Right ventricle myocardium superior (tissue), 1 donor: ENCODE measurements at places on chromosomes 3 and 15. TPM values are rescaled to one million over a fixed set of nuclear protein-coding genes. Genes with fewer than 3 reads are reported as not detected.

DNA sequence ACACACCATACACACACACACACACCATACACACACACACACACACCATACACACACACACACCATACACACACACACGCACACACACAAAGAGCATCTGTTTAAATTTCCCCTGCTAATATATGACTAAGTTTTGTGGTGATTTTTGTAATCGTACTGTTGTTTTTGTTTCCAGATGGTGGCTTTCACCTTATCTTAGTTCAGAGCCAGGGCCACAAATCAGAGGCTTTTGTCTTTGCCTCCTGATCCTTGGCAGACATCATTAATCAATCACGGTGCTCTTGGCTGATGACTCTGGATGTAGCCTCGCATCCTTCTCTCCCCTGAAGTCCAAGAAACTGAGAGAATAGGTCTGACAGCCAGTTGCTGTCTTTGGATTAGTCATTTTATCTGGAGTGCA is 52.1 kb downstream of the EDEM1 start:
- DNase-seq: no peak

GOLGA8K gene
- 0.70 TPM for total RNA-seq

CHRNA7 gene
- 1.3 TPM for total RNA-seq

GRCh38 chr3:152937234-152937633 is 102.3 kb downstream of the P2RY1 start:
- no peak for DNase-seq

DNA sequence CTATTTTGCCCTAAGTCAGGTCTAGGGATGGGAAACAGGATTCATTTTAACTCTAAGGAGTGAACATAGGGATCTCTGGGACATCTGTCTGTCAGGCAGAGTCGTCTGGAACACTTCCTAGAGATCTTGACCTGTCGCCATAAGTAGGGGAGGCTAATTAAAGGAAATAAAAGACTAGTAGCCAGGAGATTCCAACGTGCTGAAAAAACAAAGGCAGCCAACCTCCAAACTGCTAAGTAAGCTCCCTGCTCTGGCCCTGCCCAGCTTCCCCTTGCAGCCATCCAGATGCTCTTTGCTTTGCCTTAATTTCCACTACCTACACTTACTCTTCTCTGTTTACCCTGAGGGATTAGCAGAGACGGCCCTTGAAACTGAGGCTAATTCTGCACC is 18.4 kb upstream of the TSEN2 start:
- no peak for DNase-seq

- no peak for DNase-seq
Measured at GRCh38 chr15:85860394-85861161, 65.9 kb upstream of the KLHL25 start.

CLDN18 gene
- total RNA-seq: not detected

CD200 gene
- total RNA-seq: 0.91 TPM

INKA1 gene
- 2.9 TPM for total RNA-seq

GRCh38 chr15:57385923-57386390 is 9.7 kb downstream of the CGNL1 start:
- DNase-seq: no peak

DNA sequence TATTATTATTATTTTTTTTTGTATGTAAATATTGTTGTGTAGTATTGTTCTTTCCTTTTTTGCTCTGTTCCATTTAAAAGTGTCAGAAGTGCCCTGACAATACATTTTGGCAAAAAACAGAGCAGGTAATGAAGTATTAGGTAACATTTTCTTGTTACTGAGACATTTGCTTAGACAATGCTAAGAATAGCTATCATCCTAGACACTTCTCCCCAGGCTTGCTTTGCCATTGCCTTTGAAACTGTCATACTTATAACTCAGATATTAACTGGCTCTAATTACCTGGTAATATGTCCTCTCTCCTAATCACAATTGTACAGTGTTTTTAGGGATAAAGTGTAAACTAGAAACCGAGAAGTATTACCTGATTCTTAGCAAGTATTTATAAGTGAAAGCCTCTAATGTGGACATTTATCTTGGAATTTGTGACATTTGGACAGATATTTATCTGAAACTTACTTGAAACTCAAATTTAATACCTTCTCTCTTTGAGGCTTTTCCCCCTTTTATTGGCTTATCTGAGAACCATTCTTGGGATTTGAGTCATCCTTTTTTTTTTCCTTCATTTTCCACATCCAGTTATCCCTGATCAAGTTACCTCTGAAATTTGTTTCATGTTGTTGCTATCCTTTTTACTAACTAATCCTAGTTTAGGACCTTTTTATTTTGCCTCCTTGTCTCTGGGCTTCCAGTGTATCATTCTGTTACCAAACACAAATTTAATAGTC is 13.1 kb downstream of the ARIH1 start:
- no peak for DNase-seq

DNA sequence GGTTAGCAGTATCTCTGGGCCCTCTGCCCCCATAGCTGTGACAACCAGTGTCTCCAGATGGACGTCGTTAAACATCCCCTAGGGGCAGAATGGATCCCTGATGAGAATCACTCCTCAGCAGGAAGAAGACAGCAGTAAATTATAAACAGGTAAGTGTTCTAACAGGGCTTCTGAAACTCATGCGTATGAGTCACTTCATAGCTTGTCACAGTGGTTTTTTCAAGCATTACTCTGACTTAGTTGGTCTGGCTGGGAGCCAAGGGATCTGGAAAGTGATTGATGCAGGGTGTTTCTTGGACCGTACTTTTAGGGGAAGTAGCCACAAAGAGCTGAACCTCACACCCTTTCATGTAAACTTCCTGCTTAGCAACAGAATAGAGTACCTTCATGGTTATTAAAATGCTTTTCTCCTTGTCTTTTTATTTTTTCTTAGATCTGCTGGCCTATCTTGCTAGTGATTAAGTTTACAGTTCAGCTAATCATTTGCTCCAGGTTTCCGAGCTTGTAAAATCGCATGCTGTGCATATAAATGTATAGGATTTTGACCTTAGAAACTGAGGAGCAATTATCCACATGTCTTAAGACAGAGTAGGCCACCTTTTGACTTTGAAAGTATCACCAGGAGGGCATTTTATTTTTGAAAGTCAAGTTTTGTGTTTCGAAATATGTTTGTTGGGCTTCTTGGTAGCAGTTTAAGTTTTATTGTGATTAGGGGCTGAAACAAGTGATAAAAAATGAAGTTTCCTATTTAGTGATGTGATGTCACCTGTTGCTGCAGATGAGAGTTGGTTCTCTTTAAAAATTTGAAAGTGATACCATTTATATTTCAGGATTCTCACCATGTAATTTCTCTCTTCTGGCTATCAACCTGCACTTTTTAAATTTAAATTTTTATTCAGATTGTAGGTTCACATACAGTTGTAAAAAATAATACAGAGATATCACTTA is 333.9 kb downstream of the PTPRG start:
- no peak for DNase-seq

GRCh38 chr3:126493739-126494138 is 18.0 kb upstream of the ZXDC start:
- peak; percentile 21 for DNase-seq

DNA sequence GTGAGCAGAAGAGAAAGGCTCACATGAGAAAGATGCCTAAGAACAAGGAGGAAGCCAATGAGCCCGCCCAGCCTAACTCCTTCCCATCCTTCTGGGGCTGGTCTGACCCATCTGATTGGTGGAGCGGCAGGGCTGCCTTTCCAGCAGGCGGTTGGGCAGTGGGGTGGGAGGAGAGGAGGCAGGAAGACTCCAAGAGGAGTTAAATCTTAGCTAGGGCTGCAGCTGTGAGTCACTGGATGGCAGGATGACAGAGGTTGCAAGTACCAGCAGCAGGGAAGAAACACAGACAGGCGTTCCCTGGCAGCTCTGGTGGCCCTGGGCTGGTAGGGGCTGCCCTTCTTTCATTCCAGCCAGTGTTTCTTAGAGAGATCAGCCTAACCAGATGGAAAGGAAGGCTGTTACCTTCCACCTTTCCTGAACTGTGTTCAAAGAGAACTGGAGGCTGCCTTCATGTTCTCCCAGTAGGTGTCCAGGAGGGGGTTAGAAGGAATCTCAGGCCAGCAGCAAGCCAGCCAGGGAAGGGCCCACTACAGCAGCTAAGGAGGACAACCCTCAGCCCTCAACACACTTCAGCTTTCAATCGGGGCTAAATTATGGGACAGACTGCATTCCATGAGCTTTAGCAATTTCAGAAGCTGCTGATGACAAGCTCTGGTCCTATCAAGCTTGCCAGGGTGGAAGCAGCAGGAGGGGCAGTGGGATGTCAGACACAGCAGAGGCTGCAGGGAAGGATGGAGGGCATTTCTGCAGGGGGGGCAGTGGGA is 50.3 kb downstream of the CHSY1 start:
- peak; percentile 92 for DNase-seq

DNA sequence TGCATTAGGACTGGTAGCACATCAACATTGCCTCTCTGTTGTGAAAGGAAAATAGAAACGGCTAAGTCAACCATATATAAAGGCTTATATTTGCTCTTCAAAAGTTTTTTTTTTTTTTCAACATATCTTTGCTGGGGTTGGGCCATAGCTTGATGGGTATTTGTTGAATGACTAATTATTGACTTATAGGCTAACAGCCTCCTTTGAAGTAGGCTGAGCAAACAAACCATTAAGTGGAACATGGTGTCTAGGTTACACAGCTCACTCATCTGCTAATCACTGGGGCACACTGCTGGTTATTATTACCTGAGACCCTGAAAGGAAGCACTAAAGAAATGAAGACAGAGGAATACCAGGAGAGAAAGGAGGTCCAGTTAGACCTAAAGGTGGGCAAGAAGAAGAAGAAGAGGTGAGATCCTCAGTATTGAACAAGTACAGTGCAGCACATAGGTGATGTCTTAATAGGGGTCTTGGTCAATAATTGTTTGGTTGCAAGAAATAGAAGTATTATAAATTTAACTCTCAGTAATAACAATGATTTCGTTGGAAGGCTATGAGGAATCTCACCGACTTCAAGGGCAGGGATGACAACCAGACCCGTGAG is 139.4 kb downstream of the RPLP1 start:
- no peak for DNase-seq

UBE2E2 gene
- 37.4 TPM for total RNA-seq

RLBP1 gene
- total RNA-seq: not detected

SCN11A gene
- total RNA-seq: 0.05 TPM

- DNase-seq: no peak
Measured at GRCh38 chr3:25096536-25096935, 331.5 kb upstream of the RARB start.

DNA sequence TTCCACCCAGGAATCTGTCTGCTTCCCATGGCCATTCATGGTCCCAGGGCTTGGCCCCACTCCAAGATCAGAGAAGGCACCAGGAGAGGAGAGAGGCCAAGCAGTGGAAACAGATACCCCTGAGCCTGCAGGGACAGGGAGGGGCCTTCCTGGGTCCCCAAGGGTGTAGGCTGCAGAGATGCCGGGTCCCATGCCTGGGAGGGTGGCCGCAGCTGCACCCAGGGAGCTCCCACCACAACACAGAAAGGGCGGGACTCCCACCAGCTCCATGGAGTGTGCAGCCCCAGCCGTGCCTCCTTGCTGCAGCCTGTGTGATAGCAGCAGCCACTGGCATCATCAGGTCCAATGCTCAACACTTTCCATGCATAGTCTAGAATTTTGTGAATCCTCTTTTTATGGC is 331.5 kb downstream of the UACA start:
- DNase-seq: no peak

DNA sequence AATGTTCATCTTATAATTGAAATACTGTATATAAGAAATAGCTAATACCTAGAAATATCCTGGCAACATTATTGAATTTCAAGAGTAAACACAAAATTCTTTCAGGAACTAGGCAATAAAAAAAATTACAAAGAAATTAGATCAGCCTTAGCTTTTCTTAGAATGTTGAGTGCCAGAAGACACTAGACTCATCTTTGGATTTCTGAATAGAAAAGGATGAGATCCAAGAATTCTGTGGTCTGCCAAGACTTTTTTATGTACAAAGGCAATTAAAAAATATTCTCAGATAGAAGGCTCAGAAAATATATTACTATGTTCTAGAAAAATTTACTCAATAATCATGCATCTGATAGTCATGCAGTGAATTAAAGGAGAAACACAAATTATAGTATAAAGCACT is 294.5 kb upstream of the CDIN1 start:
- no peak for DNase-seq

TMC3 gene
- total RNA-seq: not detected

- DNase-seq: peak; percentile 71
Measured at GRCh38 chr3:53161450-53161819, 426 bp downstream of the PRKCD start.

CSTA gene
- 0.73 TPM for total RNA-seq

PLA1A gene
- 1.6 TPM for total RNA-seq

IMPG2 gene
- 0.11 TPM for total RNA-seq

- no peak for DNase-seq
Measured at GRCh38 chr15:70344666-70345065, 246.9 kb upstream of the TLE3 start.

ACAN gene
- total RNA-seq: 0.13 TPM

SPATA12 gene
- total RNA-seq: not detected

REC114 gene
- 1.00 TPM for total RNA-seq

DNA sequence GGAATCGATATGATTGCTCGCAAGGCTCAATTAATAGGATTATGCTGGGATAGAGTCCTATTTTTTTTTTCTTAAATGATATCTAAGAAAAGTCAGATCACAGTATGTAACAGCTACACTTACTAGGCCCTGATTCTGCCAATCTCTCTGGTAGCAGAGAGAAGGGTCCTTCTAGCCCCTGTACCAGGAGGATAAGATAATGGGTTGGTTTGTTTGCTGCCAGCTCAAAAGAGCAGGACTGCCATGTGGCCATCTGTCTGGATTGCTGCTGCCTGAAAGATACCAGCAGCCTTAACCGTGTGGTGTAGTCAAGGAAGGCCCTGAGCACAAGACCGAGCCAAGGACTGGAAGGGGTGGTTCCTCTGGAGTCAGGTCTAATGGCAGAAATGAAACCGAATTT is 236.4 kb downstream of the KLF13 start:
- no peak for DNase-seq

DNA sequence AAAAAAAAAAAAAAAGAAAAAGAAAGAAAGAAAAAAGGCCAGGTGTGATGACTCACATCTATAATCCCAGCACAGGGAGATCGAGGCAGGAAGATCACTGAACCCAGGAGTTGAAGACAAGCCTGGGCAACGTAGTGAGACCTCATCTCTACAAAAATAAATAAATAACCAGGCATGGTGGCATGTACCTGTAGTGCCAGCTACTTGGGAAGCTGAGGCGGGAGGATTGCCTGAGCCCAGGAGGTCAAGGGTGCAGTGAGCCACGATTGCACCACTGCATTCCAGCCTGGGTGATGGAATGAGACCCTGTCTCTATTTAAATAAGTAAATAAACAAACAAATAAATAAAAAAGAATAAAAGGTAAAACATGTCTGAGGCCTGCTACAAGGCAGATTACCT is 39.3 kb upstream of the LACTB start:
- no peak for DNase-seq

GABRB3 gene
- total RNA-seq: 1.6 TPM
